ENCODE measurements at places on chromosomes 3 and 15.

DNA sequence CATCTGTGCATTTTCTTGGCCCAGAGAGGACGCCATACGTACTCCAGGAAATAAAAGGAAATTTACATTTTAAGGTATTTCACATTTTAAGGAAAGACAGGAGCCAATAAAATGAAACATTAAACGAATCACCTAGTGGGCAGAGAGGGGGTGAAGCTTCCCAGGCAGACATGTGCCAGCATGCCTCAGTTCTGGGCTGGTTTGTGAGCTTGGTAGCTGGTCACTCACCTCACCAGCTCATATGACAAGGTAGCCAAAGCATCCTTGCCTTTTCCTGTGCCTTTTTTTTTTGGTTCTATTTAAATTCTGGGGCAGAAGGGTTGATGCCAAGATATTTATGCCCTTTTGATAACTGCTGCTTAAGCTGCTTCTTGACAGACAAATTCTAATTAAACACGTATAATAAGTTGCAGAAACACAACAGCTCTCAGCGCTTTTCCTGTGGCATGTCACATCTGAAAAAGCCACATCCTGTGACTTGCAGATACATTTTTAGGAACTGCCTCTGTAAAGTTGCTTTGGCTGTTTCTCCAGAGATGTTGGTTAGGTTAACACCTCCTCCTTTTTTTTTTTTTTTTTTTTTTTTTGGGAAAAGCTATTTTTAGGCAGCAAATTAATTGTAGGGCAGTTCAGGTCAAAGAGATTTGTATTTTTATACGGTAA lies 218.6 kb downstream of the PDCD6IP start:
- DNase-seq = peak; percentile 28

DNA sequence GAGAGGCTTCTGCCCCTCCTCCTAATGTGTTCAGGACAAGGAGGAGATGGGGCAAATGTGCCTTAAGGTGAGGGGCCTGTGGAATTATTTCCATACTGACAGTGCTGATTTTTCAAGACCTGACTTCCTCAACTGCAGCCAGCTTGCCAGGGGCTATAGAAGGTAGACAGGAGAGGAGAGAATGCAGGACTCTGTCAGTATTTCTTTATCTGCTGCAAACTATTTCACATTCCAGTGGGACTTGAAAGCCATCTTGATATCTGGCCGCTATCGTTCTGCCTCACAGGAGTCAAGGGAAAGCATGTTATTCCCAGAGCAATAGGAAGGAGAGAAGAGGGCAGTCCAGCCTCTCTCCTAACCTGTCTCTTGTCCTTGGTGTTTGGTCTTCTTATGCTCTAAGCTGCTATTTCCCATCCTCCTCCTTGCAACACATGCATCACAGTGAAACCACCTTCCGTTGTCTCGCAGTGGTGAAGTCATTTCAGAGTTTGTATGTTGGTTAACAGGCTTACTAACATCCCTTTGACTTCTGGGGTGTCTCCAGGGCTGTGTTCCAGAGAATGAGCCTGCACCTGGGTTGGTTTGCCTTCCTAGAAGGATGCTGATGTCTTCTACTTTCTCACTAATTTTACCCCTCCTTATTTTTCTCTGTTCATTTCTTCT lies 95.1 kb upstream of the MRPS22 start:
- no peak for DNase-seq

DNA sequence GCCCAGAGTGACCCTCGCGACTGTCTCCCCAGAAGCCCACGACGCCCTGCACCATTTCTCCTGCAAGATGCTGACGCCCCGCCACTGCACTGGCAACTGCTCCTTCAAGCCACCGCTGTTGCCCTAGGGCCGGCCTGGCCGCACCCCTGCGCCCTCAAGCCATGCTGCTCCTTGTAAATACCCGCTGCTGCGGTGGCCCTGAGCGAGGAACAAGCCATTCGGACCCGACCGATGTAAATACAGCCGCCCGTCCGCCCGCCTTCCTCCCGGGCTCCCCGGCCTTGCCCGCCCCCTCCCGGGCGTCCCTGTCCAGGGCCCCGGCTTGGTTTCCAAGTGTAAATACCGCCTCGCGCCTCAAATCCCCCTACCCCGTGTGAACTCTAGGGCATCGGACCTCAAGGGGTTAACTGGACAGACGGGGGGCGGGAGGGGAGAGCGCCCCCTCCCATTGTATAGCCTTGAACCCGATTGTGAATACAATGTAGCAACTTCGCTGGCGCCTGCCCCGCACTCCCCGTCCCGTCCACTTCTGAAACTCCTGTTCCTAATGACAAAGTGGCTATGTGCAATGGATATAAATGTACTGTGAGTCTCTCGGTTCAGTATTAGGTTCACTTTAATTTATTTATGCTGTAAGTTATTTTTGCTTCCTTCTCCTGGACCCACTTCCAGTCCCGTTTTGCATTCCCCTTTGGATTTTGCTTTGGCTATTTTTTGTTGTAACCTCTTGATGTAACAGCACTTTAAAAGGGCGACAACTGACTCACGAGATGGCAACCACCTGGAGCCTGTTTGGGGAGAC lies 5.9 kb downstream of the RNU6-1 start:
- peak; percentile 83 for DNase-seq

DNA sequence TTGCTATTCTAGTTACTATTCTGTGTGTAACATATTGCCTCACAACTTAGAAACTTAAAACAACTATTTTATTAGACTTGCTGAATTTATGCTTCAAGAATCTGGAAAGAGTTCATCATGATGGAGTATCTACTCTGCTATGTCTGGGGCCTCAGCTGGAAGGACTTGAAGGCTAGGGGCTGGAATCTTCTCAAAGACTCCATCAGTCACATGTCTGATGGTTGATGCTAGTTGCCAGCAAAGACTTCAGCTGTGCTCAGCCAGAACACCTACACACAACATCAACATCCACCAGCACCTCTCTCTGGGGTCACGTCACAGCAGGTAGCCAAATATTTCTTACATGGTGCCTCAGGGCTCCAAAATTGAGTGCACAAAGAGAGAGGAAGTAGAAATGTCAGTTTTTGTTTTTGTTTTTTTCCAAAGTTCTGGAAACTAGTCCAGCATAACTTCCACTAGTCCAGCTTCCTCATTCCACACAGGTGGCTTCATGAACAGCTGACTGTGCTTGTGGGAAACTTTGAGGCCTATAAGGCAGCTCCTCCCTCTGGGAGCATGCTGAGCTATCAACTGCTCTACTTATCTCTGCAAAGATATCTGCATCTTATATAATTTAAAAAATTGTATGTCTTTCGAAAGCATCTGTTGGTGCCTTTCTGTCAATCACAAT lies 325.4 kb upstream of the AGTR1 start:
- no peak for DNase-seq

GRCh38 chr3:7249493-7250076 lies 388.7 kb downstream of the GRM7 start:
- DNase-seq = no peak

DNA sequence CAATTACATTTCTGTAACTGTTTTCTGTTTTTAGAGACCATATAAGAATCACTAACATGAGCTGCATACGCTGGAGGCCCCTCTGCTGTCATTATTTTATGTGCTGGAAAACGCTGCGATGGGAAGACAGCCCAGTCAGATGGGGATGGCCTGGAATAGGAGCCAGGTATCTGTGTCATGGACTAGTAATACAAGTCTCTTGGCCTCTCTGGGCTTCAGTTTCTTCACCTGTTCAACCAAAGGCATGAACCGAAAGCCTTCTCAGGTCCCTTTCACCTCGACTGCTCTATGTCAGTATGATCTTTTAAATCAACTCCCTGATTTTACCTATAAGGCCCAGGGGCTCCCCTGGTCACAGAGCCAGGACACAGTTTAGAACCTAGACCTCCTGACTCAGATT lies 14.6 kb upstream of the RFTN1 start:
- no peak for DNase-seq

- no peak for DNase-seq
Measured at GRCh38 chr3:121981473-121981872, 40.6 kb downstream of the ILDR1 start.

All from GM20000 (cell line).